ENCODE measurements at places on chromosomes 16 and 17. TPM values are rescaled to one million over a fixed set of nuclear protein-coding genes. Genes with fewer than 3 reads are reported as not detected.

GRCh38 chr17:28928061-28928460, 23.3 kb downstream of the PHF12 start:
- no peak overlapping the region for H3K4me3 ChIP-seq
- H3K27me3 ChIP-seq: no peaks in the 10 kb centered on the region
- H3K27ac ChIP-seq: no peak overlapping the region

DNA sequence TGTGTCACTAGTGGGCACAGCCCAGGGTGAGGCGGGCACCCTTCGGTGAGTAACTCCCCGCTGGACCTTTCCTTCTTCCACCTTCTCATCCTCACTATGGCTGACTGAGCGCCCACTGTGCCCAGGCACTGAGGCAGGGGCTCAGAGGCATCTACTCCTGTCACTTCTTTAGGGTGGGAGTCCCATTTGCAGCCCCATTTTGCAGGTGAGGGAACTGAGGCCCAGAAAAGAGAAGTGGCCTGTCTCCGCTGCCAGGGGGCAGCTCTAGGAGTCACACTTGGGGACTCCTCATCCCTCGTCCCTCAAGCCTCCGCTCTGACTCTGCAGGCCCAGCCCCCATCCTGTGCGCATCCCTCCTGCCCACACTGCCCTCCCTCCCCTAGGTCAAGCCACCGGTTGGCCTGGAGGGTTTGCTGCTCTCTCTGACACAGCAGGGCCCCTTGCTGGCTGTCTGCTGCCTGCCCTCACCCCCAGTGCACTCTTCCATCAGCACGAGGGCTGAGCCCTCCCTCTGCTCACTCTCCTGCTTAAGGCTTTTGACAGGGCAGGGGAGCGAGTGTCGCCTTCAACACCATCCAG, 62.4 kb downstream of the CNGB1 start:
- H3K36me3 ChIP-seq: no peaks in the 10 kb centered on the region
- H3K27me3 ChIP-seq: no peaks in the 10 kb centered on the region
- H3K27ac ChIP-seq: no peak overlapping the region
- peaks cover 14% of the 10 kb centered on the region for H3K4me1 ChIP-seq

DNA sequence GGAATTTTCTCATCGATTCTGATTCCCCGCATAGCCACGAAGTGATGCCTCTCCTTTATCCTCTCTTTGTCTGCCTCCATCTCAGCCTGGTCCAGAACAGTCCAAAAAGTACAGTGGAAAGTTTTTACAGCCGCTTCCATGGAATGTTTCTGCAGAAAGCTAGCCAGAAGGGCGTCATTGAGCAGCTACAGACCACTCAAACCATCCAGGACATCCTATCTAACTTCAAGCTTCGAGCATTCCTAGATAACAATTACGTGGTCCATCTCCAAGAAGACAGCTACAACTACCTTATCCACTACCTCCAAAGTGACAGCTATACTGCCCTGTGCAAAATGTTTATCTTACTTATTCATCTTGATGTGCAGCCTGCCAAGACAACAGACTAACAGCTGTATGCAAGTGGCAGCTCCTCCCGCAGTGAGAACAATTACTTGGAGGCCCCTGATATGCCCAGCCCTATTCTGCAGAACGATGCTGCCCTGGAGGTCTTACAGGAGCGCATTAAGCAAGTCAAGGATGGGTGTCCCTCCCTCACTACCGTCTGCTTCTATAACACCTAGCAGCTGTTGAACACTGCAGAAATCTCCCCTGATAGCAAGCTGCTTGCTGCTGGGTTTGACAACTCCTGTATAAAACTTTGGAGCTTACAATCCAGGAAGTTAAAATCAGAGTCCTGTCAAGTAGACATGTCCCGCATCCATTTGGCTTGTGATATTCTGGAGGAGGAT, 38.9 kb downstream of the SLFN12L start:
- peaks cover 95% of the 10 kb centered on the region for H3K27me3 ChIP-seq
- no peak for DNase-seq
- H3K4me3 ChIP-seq: no peak overlapping the region
- no peaks in the 10 kb centered on the region for H3K4me1 ChIP-seq

DNA sequence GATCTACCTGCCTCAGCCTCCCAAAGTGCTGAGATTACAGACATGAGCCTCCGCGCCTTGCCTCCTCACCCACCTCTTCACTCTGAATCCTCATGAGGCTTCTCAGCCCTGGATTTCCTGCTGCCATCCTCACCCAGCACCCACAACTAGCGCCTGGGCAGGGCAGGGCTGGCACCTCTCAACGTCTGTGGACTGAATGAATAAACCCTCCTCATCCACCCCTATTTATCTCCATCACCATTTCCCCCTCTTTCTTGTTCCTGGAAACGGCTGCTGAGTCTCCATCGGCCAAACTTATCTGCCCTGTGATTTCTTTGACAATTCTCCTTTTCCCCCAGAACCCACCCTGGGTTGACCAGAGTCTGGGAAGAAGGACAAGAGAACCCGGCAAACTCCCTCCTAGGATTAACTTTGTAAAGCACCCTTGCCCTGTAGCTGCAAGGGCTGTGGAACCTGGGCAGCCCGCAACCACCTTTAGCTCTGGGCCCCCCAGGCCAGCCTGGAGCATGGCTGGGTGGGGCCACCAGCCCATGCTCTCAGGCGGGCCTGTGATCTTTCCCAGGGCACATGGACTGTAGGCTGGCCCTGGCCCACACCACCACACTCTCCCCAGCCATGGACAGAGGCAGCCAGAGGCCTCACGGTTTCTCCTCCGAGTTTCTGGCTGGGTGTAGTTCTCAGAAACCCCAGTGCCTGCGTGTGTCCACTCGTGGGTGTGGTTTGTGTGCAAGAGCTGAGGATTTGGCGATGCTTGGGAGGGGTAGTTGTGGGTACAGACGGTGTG, 2.4 kb downstream of the SPN start:
- no peak overlapping the region for H3K27ac ChIP-seq
- no peaks in the 10 kb centered on the region for H3K27me3 ChIP-seq
- no peaks in the 10 kb centered on the region for H3K4me1 ChIP-seq
- DNase-seq: no peak
- H3K36me3 ChIP-seq: no peaks in the 10 kb centered on the region

- DNase-seq: peak; percentile 43
- H3K36me3 ChIP-seq: no peaks in the 10 kb centered on the region
- H3K27me3 ChIP-seq: peaks cover 70% of the 10 kb centered on the region
- peaks cover 5% of the 10 kb centered on the region for H3K4me1 ChIP-seq
- no peak overlapping the region for H3K4me3 ChIP-seq
Observed at GRCh38 chr17:37737971-37738370, 6.9 kb downstream of the HNF1B start.

DNA sequence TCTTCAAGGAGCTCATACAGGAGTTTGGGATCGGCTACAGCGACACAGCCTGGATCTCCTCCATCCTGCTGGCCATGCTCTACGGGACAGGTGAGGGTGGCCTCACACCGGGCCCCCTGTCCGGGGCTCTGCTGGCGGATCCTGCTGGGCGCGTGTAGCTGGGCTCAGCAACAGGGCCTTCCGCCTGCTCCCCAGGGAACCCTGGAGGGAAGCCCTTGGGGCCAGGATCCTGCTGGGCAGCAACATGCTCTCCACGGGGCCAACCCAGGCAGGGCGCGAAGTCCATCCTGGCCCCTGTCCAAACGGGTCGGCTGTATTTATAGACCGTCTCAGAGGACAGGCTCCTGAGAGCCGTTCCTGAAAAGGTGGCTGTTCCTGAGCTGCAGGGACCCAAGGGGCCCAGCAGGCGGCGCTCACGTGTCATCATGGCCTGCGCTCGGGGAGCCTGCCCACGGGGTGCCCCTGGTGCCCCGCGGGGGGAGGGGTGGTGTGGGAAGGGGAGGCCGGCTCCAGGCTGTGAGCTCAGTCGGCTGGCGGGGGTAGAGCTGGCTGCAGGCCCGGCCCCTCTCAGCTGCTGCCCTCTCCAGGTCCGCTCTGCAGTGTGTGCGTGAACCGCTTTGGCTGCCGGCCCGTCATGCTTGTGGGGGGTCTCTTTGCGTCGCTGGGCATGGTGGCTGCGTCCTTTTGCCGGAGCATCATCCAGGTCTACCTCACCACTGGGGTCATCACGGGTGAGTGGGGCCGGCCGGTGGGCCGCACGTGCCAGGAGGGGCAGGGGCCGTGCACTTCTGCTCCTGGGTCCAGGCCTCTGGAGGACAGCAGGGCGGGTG, 7.5 kb downstream of the SLC16A3 start:
- no peaks in the 10 kb centered on the region for H3K27me3 ChIP-seq
- peaks cover 82% of the 10 kb centered on the region for H3K36me3 ChIP-seq
- peaks cover 22% of the 10 kb centered on the region for H3K4me1 ChIP-seq
- peak overlapping the region; percentile 16 for H3K4me3 ChIP-seq
- peak; percentile 74 for DNase-seq

- H3K36me3 ChIP-seq: no peaks in the 10 kb centered on the region
- no peak for DNase-seq
- no peak overlapping the region for H3K27ac ChIP-seq
- no peaks in the 10 kb centered on the region for H3K27me3 ChIP-seq
- H3K4me3 ChIP-seq: no peak overlapping the region
- H3K4me1 ChIP-seq: no peaks in the 10 kb centered on the region
Observed at GRCh38 chr17:56064506-56064905, 88.8 kb upstream of the ANKFN1 start.

OMG gene
- 0.16 TPM for total RNA-seq

Measured in MCF 10A (cell line).